ENCODE measurements at places on chromosomes 4 and X. TPM values are rescaled to one million over a fixed set of nuclear protein-coding genes. Genes with fewer than 3 reads are reported as not detected.

BEND4 gene
- 1.0 TPM for total RNA-seq

GRCh38 chrX:10370976-10371375 lies 214.2 kb downstream of the CLCN4 start:
- no peaks in the 10 kb centered on the region for H3K4me1 ChIP-seq
- H3K4me3 ChIP-seq = no peak overlapping the region
- no peak for DNase-seq
- H3K27ac ChIP-seq = no peak overlapping the region

DNA sequence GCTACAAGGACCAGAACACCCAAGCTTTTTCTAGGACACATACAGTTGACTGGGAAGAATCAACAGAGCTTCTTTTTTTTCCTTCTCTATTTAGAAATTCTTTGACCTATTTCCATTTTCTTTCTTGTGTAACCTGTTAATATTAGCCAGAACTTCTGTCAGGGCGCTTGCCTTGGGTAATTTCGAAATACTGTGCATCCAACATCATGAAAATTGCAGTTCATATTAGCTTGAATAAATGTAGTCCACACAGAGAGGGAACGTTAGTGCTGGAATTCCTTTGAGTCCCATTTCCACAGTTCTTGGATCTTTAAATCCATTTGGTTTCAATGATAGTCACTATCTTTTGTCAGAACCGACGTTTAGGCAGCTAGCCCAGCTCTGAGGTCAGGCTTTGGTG lies 141.8 kb downstream of the MXRA5 start:
- no peak overlapping the region for H3K4me3 ChIP-seq
- no peak for DNase-seq
- no peaks in the 10 kb centered on the region for H3K36me3 ChIP-seq
- H3K27me3 ChIP-seq = peaks cover 11% of the 10 kb centered on the region
- no peak overlapping the region for H3K27ac ChIP-seq
- H3K4me1 ChIP-seq = no peaks in the 10 kb centered on the region

- no peak overlapping the region for H3K4me3 ChIP-seq
- no peaks in the 10 kb centered on the region for H3K36me3 ChIP-seq
- DNase-seq = no peak
- H3K27ac ChIP-seq = no peak overlapping the region
These were observed 121.2 kb upstream of the RBPJ start for GRCh38 chr4:26199596-26199995.

FDCSP gene
- total RNA-seq = not detected

SSX1 gene
- not detected for total RNA-seq

PCDH10 gene
- 3.8 TPM for total RNA-seq

GRCh38 chr4:176504118-176504517 lies 184.4 kb downstream of the SPCS3 start:
- no peak overlapping the region for H3K27ac ChIP-seq
- DNase-seq = no peak
- no peak overlapping the region for H3K4me3 ChIP-seq
- H3K36me3 ChIP-seq = peaks cover 6% of the 10 kb centered on the region

NUDT6 gene
- 11.0 TPM for total RNA-seq

GRCh38 chrX:134244043-134244442 lies 7.1 kb downstream of the CCDC160 start:
- H3K4me1 ChIP-seq = peaks cover 59% of the 10 kb centered on the region
- no peak for DNase-seq
- H3K27me3 ChIP-seq = no peaks in the 10 kb centered on the region
- no peak overlapping the region for H3K27ac ChIP-seq

ACE2 gene
- total RNA-seq = not detected

Measured in neural crest cell (in vitro differentiated cells).